ENCODE measurements at places on chromosomes 2 and 18. TPM values are rescaled to one million over a fixed set of nuclear protein-coding genes. Genes with fewer than 3 reads are reported as not detected.

- no peak for DNase-seq
Observed at GRCh38 chr2:179036353-179036905, 13.5 kb downstream of the CCDC141 start.

DNA sequence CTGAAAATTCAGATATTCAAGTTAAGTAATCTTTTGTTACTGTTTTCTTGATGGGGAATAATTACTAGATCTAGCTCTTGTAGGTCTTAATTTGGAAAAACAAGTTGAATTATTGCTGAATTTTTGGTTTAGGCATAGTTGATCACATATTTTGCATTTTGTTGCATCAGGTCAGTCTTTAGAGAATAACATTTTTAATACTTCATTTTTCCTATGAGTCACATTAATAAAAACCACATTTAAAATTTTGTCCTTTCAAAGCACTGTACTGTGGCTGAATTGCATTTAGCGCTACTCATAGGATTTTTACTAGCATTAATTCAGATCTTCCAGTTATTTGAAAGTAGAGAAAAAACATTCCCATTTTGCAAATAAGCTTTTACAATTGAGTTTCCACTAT lies 23.2 kb downstream of the MAP4K4 start:
- no peak for DNase-seq

DNA sequence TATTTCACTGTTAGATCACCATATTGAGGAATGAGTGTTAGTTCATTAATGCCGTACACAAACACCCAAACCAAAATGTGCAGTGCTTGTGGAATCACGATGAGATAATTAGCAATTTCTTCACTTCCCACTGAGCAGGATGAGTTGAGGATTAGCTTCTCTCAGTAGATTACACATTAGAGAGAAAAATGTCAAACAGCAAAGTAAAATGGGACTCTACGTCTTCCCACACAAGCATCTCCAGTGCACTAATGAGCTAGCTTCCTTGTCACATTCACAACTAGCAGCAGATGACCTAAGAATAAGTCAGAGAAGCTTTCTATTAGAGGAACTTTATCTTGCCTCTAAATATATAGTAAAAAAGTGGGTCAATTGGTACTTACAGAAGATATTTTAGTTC lies 926.9 kb downstream of the TSN start:
- DNase-seq = no peak

DNA sequence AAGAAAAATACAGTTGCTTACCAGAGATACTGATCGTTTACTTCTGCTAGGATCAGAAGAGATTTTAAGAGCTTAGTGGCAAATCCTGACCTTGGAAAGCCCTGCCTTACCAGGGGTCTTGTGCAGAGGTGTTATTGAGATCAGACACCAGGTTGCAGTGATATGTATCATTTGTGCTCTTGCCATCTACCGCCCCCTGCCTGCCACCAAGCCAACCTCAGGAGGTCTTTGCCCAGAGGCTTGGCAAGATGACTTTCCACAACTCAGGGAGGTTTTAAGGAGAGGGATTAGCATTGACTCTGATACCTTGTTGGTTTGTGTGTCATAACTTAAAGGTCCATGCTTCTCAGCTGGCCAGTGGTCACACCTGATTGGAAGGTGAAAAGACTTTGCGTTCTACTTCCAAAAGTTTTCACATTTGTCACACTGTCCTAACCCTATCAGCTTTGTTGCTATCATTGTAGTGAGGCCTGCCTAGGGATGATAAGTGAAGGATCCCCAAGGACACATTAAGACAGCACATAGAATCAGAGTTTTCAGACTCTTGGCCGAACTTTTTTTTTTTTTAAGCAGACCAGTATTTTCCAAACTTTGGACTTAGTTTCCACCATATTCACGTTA lies 46.2 kb upstream of the MGAT5 start:
- peak; percentile 89 for DNase-seq

- no peak for DNase-seq
Observed at GRCh38 chr2:56100791-56101312, 82.9 kb upstream of the CCDC85A start.

DNA sequence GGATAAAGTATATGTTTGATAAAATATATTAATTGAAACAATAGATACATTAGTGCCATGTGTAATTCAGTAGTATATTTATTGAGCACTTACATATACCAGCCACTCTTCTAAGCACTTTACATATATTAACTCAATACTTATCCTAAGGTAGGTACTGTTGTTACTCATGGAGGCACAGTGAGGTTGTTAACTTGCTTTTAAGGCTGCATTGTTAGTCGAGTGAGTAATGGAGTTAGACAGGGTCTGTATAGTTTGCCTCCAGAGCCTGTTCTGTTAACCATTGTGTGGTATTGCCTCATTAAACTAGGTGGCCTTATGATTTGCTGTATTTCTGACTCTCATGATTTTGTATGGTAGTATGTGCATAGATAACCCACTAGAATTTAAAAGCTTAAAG lies 44.2 kb downstream of the LCLAT1 start:
- no peak for DNase-seq

Gene UPP2
- not detected for total RNA-seq

Gene SP5
- 32.9 TPM for total RNA-seq

- DNase-seq = no peak
Observed at GRCh38 chr2:196651387-196652094, 12.0 kb downstream of the CCDC150 start.

- no peak for DNase-seq
Observed at GRCh38 chr2:167198009-167198408, 309.7 kb downstream of the XIRP2 start.

DNA sequence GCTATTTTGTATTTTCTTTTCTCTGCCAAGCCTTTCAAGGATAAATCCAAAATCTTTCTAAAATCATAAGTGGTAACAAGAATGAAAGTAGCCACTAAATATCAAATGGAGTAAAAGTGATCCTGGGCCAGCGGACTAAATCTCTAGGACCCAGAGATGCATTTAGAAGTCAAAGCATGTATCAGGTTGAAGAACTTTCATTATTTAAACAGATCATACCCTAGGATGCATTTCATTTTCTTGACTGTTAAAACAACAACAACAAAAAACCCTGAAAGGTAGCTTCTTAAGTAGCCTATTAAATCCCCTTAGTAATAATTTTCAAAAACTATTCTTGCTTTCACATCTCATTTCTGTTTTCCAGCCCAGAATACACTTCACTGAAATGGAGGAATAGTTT lies 4.8 kb upstream of the POU3F3 start:
- no peak for DNase-seq

Gene GCG
- not detected for total RNA-seq

Gene AQP12B
- total RNA-seq = not detected

DNA sequence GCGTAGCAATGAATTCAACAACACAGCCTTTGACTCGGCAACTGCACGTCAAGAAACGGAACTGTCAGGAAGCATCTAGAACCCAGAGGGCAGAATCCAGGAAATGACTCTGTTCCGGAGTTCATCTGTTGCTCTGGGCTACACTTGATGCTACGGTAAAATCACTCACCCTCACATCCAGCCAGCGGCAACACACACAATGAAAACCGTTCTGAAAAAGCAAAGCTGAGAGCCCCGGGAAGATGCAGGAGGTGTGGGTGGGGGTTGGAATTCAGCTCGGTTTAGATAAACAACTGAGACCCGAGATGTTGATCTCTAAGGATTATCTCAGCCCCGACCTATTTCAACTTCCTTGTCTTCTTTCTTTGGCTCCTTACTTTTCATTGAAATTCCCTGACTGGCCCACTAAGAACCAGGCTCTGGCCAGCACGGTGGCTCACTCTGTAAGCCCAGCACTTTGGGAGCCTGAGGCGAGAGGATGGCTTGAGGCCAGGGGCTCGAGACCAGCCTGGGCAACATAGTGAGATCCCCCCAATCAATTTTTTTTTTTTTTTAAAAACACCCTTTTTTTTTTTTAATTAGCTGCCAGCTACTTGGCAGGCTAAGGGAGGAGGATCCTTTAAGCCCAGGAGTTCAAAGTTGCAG lies 13.3 kb upstream of the RAB17 start:
- peak; percentile 85 for DNase-seq

Gene PPP4R3B
- 50.6 TPM for total RNA-seq

- no peak for DNase-seq
Observed at GRCh38 chr2:168632709-168633121, 169.7 kb upstream of the NOSTRIN start.

GRCh38 chr2:239696559-239697207 lies 295.9 kb upstream of the HDAC4 start:
- peak; percentile 31 for DNase-seq

DNA sequence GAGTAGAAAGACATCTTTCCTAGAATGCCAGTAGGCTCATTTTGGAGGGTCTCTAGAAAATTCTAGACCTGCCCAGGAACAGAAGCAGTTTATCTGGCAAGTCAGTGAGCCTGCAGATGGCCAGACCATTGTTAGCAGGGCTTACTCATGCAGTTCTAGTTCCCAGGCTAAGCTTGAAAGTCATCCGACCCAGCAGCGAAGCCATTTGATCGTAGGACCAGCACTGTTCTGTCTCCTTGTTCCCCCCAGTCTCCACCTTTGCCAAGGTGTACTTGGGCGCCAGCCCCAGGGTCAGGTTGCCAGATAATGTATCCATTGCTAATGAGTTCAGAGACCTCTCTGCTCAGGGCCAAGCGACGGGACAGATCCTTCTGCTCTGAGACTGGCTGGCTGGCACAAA lies 70.1 kb downstream of the EPAS1 start:
- DNase-seq = no peak

- DNase-seq = no peak
Observed at GRCh38 chr2:100418406-100418962, 1.0 kb upstream of the CHST10 start.

Gene PSTPIP2
- total RNA-seq = 14.4 TPM

DNA sequence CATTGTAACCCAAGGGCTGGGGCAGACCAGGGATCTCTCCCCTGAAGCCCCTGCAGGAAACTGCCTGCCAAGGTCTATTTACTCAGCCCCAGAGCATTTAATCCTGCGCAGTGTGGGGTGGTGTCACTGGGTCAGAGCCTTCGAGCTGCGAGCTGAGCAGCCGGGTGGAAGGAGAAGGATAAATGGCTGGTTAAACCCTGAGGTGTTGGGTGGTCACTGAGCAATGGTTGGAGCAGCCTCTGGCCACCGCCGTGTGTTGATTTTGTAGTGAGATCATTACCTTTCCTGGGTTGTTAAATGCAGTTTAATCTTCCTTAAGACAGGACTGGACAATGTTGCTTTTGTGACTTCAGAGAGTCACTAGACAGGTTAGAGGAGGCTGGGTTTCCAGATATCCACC lies 98.1 kb downstream of the SETBP1 start:
- DNase-seq = no peak

Gene CYB5A
- 80.3 TPM for total RNA-seq

Gene SNRPD1
- 122 TPM for total RNA-seq

Gene KCNK3
- total RNA-seq = not detected

DNA sequence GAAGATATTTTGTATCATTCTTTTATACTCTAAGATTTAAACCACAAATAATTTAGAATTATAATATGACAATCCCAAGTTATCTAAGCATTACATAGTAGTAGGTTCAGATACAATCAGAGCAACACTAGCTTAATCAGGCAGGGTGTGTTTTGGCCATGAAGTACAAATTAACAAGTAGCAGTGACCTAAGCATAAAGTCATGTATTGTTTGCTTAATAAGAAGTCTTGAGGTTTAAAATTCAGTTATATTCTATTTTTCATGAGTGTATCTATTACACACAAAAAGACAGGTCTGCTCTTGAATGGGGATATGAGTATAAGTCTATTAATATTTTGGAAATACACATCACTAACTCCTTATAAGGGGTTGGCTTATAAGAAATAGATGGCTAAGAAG lies 39.9 kb downstream of the DYNAP start:
- DNase-seq = no peak

Gene NPPC
- total RNA-seq = not detected

Gene QPCT
- total RNA-seq = 17.7 TPM

GRCh38 chr2:54656863-54657262 lies 66.6 kb upstream of the EML6 start:
- DNase-seq = peak; percentile 31

- DNase-seq = no peak
Observed at GRCh38 chr2:11865378-11865777, 118.9 kb downstream of the LPIN1 start.

DNA sequence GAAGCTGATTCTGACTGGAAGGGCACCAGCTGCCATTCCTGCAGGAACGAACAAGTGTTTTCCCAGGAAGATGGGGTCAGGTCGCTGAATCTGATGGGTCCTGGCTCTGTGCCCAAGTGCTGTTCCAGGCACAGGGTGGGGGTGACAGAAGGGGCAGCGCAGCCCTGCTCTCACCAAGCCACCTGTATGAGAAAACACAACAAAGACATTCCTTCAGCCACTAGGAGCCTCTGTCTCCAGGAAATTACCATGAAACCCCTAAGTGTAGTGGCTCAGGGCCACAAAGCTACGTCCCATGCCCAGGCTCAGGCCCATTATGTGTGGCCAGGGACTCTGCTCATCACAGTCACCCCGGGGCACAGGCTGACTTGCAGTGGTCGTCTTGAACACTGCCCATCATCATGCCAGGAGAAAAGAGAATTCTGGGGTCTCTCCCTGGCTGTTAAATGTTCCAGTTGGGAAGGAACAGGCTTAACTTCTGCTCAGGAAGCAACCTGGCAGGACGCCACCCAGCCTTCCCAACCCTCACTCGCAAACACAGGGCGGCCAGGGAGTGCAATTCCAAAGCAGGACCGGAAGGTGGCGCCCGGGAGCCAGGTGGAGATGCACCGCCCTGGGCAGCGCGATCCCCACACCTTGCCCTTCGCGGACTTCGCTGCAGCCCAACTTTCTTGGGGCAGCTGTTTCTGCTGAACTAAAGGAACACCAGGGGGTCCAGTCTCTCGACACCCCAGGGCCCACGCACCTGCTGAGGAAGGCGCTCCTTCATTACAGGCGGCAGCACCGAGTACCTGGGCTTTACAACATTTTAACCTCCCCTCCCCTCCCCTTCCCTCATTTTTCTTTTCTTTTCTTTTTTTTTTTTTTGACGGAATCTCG lies 11.0 kb upstream of the SFTPB start:
- peak; percentile 97 for DNase-seq

DNA sequence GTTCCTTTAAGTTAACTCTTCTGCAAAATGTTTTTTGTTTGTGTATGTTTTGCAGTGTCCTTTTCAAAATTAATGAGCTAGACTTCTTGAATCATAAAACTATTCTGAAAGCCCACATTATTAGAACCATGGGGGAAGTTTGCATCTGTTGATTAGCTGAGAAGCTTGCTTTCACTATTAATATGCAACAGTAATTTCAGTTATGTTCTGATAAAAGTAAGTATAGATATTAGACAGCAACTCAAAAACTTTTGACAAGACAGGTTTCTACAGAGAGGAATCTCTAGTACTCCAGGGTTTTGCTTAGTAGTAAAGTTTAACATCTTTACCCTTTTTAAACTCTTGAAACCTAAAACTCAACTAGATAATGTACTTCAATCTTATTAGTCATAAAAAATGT lies 147.8 kb downstream of the UBE2E3 start:
- no peak for DNase-seq

DNA sequence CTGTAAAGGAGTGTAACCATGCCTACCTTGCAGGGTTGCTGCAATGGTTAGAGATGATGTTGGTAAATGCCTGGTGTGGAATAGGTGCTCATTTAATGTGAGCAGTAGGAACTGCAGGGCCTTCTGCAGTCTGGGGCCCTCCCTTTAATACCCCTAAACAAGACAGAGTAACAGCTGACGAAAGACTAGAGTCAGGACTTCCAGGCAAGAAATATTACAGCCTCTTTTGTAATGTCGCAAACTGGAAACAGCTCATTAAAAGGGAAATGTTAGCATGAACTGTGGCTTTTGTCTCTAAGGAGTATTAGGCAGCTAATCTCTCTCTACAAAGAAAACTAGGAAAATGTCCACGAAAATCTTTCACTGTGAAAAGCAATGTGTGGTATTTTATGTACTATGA lies 26.0 kb downstream of the MARCO start:
- DNase-seq = no peak

Gene TEKT4
- total RNA-seq = not detected

Gene IL36G
- total RNA-seq = not detected

Gene SLC38A11
- not detected for total RNA-seq

Gene FSHR
- 2.4 TPM for total RNA-seq

Gene CROCC2
- total RNA-seq = not detected
